Subcutaneous adipose tissue (tissue), 4 donors: ENCODE measurements at places on chromosomes 5 and 9. TPM values are rescaled to one million over a fixed set of nuclear protein-coding genes. Genes with fewer than 3 reads are reported as not detected.

FANCC gene
- total RNA-seq = 6.4 TPM

CCDC183 gene
- total RNA-seq = 0.82 TPM

DOCK8 gene
- total RNA-seq = 46.0 TPM

CARTPT gene
- not detected for total RNA-seq

MEF2C gene
- total RNA-seq = 59.5 TPM

NR4A3 gene
- 5.3 TPM for total RNA-seq

RAI14 gene
- 13.8 TPM for total RNA-seq

EQTN gene
- total RNA-seq = 0.66 TPM

KIF4B gene
- total RNA-seq = 0.17 TPM

TAF1L gene
- 0.17 TPM for total RNA-seq

OR1B1 gene
- total RNA-seq = not detected

GABRA6 gene
- not detected for total RNA-seq

KIAA0825 gene
- 5.1 TPM for total RNA-seq

NDUFS4 gene
- total RNA-seq = 79.5 TPM

SLC34A1 gene
- total RNA-seq = not detected

PHYKPL gene
- total RNA-seq = 52.8 TPM

DOLPP1 gene
- 10.0 TPM for total RNA-seq

ZNF608 gene
- total RNA-seq = 17.2 TPM

FCN2 gene
- 9.8 TPM for total RNA-seq

CBY3 gene
- not detected for total RNA-seq

SLC6A7 gene
- not detected for total RNA-seq

DAPK1 gene
- total RNA-seq = 63.2 TPM

RFESD gene
- total RNA-seq = 1.7 TPM

RANBP17 gene
- total RNA-seq = 11.7 TPM

MEIKIN gene
- 1.5 TPM for total RNA-seq

MTX3 gene
- total RNA-seq = 9.9 TPM

C8G gene
- total RNA-seq = not detected

SLC9A3 gene
- 1.3 TPM for total RNA-seq

RAB24 gene
- total RNA-seq = 35.6 TPM

PTPRD gene
- 5.1 TPM for total RNA-seq

NMUR2 gene
- not detected for total RNA-seq

GABRG2 gene
- total RNA-seq = not detected

PCDHB10 gene
- 2.4 TPM for total RNA-seq

PALM2AKAP2 gene
- 28.4 TPM for total RNA-seq

CDKN2B-AS1 gene
- not detected for total RNA-seq

TICAM2 gene
- total RNA-seq = 2.4 TPM

ERBIN gene
- total RNA-seq = 58.8 TPM

PDLIM4 gene
- total RNA-seq = 16.3 TPM

PFN3 gene
- total RNA-seq = not detected

TMC1 gene
- total RNA-seq = not detected
